Stimulated activated CD4-positive, alpha-beta T cell treated with anti-CD3 and anti-CD28 coated beads, TNF-alpha, amount 100 ng/mL, for 1 hour (primary cell): ENCODE measurements at places on chromosomes 4 and X.

DNA sequence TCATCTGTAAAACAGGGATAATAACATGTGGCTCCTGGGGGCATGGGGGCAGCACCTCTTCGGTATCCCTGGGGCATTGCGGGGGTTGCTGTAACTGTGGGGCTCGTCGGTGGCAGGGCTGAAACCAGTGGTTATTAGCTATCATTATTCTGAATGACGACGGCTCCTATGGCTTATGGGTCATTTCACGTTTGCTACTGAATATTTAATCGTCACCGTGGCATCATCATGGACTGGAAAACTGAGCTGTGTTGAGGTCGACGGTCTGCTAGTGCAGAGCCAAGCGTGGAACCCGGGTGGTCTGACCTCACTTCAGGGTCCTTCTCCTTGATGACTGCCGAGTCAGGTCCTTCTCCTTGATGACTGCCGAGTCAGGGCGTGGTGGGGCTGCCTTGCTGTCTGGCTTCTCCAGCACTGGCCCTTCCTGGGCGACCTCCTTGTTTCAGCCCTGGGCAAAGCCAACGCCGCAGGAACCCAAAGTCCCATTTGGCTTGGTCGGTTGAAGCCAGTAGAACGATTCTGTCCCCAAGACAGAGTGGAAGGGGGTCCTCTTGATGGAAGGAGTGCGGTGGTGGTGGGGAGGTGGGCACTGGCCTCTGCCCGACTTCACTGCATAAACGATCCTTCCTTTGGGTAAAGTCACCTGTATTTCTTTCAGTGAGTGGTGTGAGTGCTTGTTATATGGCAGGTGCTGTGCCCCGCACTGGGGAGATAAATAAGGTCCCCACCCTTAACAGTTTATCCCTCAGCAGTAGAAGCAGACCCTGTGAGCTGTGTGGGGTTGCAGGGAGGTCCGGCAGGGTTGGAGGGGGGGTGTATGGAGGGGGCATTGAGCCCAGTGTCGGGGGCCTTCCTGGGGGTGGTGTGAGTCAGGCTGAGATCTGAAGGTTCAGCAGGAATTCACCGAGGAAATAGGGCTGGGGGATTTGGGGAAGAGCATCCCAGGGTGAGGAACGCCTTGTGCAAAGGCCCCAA lies 40.8 kb downstream of the PSAPL1 start:
- no peak for DNase-seq

- no peak for DNase-seq
Observed at GRCh38 chr4:173855015-173855414, 325.0 kb upstream of the HAND2 start.

DNA sequence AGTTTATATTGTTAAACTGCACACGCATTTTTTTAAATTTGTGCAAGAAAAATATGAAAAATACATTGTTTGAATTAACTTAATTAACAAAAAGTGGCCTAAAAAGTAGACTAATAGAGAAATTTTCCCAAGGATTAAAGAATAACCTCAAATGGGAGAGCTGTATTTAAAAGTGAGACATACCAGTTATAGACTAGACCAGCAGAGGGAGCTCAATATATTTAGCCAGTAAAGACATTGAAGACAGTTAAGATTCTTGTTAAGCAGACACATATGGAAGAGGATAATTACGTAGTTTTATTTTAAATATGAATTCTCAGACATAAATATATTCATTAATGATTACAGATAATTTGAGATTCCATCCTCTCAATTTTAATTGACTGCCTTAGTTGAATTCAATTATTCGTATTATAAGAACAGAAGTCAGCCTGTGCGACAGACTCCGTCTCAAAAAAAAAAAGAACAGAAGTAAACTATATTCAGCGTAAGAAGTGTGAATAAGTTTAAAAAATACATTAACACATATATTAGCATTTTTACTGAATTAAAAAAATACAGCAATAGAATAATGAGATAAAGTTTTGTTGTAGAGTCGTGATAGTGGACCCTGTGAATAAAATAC lies 64.8 kb downstream of the GLRA3 start:
- DNase-seq = no peak

DNA sequence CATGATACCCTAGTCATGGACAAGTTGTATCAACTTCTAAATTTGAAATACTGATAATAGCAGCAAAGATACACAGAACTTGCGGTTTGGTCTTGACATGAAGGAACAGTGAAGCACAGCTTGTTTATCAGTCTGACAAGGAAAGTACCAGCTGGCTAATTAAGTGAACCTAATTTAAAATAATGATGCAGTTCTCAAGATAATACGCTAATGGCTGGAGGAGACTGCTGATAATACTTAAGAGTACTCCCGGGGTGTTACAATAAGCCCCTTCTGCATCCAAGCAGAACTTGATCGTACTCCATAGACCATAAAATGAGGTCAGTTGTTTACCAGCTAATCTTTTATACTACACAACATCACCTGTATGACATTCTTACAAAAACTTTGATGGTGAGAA lies 697.5 kb downstream of the FSTL5 start:
- no peak for DNase-seq

- DNase-seq = peak; percentile 42
Observed at GRCh38 chr4:2755821-2756690, at the start of gene TNIP2. Gene TNIP2, minus strand, starts transcription at chr4:2756336. Its CDS starts 47 bp downstream, at chr4:2756289.

- DNase-seq = no peak
Observed at GRCh38 chrX:125544031-125544660, 224.5 kb downstream of the TEX13C start.

GRCh38 chrX:2689773-2690666 lies 1.1 kb upstream of the CD99 start:
- DNase-seq = no peak

DNA sequence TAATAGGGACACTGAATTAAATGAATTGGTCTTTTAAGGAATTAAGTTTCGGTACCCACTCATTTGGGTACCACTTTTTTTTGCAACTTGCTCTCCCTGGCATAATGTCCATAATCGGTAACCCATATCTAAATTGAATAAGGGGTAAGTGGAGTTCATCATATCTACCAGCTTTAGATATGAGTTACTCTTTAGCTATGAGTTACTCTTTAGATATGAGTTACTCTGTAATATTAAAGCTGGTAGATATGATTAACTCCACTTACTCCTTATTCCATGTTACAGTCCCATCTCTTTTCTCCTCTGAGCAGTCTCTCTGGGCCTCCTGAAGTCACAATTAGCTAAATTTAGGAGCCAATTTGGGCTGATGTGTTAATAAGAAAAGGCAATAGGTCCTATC lies 85.7 kb downstream of the TEX13C start:
- DNase-seq = no peak

DNA sequence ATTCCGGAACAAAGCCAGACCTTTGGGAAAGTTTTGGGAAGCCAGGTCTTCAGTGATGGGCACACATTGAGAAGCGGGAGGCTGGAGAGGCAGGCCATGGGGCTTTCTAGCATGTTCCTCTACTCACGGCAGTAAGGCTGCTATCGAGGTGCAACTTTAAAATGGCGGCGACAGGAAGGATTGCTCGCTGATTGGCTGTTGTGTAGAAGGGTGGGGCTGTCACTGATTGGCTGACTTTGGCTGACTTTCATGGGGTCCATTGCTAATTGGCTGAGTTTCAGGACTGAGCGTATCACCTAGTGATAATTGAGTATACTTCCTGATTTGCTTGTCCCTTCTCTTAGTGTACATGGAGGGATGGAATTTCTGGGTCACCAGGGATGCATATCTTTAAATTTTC lies 19.7 kb upstream of the GLOD5 start:
- DNase-seq = no peak

DNA sequence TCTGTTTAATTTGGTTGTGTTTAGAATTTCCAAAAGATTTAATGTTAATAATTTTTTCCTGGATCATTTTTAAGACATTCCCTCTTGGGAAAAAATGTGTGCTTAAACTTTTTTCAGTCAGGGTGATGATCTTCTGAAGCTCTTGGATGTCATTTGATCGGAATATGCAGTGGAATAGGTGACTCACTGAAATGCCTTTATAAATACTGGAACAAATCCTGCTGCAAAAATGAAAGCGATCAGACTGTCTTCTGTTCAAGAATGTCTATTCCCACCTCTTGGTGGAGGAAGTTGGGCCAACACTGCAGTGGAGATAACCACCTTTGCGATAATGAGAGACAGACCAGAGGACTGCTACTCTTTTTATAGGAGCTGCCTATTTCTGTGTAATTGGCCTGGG lies 46.7 kb downstream of the LARP1B start:
- no peak for DNase-seq

DNA sequence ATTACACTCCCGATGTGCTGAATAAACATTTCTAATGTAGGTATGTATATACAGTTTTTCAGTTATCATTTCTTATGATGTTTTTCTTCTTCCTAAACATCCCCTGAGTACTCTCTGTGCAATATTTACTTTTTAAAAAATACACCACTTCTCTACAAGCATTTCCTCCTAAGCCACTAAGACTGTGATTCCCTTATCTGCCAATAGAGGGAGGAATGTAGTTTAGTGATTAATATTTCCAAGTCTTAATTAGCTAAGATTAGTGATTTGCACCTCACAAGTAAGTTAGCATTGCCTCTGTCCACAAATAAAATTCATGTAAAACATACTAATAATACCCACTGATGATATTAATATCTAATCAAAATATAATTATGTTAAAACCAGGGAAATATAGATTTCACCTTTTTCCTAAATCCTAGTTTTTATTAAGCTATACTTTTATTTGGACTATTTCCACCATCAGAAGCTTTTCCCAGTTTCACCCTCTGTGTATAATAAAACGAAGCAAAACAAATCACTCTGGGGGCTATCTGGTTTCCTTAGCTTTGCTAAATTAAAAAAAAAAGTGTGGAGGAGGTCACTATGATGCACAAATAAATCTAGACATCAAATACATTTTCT lies 909.1 kb downstream of the FAT4 start:
- DNase-seq = no peak

- peak; percentile 15 for DNase-seq
Observed at GRCh38 chr4:77852892-77853495, 9.6 kb upstream of the MRPL1 start.

DNA sequence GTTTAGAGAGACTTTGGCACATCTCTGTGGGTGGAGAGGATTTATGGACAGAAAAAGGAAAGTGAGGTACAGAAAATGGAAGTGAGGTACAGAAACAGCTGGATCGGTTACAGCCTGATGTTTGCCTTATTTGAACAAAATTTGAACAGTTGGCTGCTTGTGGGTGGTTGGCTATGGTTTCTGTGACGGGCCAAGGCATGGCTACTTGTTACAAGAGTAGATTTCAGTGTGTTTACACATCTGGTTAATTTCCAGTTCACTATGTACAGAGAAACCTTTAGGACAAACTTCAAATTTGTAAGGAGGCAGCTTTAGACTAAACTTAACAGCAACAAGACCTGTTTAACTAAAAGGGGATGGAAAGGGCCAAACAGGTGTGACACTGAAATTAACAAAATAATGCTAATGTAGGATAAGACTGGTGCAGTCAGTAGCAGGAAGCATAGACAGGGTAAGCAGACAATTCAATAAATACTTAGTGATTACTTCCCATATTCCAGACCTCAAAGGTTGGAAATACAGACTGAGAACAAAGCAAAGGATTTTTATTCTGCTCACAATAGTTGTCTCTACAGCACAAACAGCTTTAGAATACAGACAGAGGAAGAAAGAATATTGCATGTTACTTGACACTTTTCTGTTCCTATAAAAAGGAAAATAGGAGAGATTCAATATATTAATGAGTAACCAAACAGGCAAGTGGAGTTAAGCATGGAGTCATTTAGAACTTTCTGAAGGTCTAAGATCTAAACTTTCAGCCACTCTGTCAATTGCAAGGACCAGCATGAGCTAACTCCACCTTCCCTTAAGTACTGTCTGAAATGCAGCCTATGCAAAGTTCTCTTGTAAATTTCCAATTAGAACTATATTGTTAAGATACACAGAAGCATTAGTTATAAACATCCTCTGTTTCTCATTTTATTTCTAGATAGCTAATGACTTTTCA lies 294.4 kb upstream of the FAT4 start:
- no peak for DNase-seq

DNA sequence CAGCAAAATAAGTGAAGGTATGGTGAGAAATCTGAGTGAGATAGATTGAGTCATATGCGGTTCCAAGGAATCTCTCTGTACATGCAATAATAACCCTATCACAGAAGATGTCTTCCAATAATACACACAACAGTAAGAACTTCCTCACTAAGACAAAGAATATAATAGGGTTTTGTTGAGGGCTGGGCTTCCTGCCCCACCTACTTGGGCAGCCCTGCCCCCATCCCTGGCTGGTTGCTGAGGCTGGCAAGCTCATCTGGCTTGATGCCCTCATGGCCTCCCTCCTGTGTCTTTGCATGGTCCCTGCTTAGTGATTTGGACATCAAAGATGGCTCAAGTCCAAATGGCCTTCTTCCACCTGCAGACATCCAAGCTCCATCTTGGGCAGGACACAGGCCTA lies 2.7 kb downstream of the GEMIN8 start:
- no peak for DNase-seq

- DNase-seq = no peak
Observed at GRCh38 chr4:130563185-130563888, 1467.4 kb downstream of the C4orf33 start.

- DNase-seq = no peak
Observed at GRCh38 chr4:113350576-113350975, 301.1 kb downstream of the ANK2 start.

GRCh38 chr4:1177274-1178141 lies 5.1 kb upstream of the SPON2 start:
- DNase-seq = no peak

- DNase-seq = no peak
Observed at GRCh38 chr4:146742416-146742815, 103.7 kb downstream of the POU4F2 start.

DNA sequence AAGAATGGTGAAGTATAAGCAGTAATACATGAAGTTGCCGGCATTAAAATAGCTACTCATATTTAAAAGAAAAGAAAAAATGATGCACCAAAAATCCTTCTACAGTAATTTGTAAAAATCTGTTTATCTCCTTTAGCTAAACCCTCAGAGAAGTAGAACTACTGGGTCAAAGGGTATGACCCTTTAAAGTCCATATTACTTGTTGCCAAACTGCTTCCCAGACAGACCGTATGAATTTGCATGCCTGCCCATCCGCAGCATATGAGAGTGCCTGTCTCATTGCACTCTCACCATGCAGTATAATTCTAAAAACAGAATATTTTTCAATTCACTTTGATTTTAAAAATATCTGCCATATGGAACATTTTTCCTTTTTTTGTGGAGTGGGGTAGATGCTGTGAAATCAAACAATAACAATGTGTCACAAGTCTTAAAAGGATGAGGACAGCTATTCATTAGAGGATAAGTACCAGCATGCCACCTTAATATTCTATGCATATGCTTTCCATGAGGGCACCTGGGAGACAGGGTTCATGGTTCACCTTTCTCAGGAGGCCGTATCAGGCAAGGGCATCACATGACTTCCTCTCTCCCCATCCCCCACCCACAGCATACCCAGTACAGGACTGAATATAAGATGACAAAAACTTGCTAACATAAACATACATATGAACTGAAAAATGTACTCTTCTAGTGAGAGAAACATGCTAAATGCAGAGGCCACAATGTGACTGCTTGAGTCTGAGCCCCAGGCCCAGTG lies 17.8 kb downstream of the ZDHHC9 start:
- DNase-seq = no peak

GRCh38 chrX:47283015-47283771 lies 50.4 kb downstream of the USP11 start:
- no peak for DNase-seq
